ENCODE measurements at places on chromosomes 5 and 9.

DNA sequence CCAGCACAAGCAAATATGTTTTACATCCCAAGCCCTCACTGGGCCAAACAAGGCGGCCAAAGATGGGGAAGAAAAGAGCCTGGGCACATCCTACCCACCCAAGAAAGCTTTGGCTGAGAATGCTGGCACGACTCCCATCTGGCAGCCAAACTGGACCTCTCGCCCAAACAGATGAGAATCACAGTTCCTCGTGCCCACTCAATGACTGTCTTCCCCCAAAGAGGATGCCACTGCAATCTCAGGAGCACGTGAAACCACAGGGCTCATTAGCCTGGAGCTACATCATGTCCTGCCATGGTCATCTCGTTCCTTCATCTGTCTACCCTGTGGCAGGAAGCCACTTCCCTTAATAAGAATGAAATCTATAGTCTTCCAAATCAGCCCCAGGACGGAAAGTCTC lies 536.8 kb downstream of the BNC2 start:
- DNase-seq, result no peak

- DNase-seq, result no peak
These were observed 99.8 kb downstream of the ACTL7B start for GRCh38 chr9:108755979-108756378.

DNA sequence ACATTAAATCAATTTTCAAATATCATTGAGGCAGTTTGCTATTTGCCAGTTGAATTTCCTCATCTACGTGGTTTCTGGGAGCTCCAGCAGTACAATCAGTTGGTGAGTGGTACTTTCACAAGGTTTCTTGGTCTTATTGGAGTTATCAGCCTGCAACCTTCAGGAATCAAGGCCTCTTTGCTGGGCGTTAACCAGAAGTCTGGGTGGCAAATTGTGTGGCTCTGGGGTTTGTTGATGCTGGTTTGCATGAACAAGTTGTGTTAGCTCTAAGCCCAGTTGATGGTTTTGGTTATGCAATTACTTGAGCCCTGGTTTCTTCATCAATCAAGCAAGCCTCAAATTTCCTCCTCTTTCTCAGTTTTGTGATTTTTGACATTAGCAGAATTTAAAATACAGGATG lies 152.9 kb upstream of the ANKRD55 start:
- no peak for DNase-seq

GRCh38 chr5:160693831-160694465 lies 158.1 kb downstream of the ATP10B start:
- DNase-seq, result no peak

DNA sequence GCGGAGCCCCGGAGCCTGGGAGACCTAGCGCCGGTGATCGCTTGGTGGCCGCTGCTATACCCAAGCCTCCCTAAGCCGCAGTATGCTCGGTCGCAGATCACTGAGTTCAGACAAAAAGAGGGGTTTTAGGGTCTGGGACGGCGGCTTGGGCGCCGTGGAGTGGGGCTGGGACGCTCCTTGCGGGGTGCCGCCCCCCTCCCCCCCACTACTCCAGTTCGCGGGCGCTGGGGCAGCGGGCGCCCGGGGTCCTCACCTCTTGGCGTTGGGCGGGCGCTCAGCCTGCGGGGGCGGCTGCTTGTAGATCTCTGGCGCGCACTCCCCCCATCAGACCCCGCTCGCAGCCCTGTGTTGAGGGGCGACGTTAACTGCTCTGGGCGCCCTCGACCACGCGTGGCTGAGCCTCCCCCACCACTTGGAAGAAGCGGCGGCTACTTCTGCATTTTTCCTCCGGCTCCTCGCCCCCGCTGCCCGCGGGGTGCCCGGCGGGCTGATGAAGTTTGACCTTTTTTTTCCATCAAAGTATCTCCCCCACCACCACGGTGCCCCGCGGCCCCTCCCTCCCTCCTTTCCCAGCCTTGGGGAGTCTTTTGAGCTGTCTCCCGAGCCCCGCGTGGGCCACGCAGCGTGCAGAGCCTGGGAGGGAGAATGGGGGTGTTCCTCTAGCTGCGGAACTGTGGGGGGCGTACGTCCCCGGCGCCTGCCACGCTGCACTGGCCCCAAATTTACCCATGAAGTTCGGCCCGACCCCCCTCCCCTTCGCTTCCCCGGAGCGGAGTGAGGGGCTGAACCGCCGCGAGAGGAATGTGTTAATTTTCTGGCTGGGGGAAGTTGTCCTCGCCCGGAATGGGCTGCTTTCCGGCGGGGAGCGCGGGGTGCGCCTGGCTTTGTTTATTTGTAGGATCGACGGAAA lies 1.2 kb downstream of the CXXC5 start:
- DNase-seq, result no peak

GRCh38 chr5:41517909-41518308 lies 7.5 kb upstream of the PLCXD3 start:
- DNase-seq, result no peak

GRCh38 chr5:126793097-126793496 lies 16.2 kb downstream of the LMNB1 start:
- DNase-seq, result no peak

- DNase-seq, result no peak
These were observed 280.8 kb downstream of the CDH10 start for GRCh38 chr5:24363789-24364481.

GRCh38 chr5:151742870-151743294 lies 15.5 kb downstream of the ATOX1 start:
- no peak for DNase-seq

DNA sequence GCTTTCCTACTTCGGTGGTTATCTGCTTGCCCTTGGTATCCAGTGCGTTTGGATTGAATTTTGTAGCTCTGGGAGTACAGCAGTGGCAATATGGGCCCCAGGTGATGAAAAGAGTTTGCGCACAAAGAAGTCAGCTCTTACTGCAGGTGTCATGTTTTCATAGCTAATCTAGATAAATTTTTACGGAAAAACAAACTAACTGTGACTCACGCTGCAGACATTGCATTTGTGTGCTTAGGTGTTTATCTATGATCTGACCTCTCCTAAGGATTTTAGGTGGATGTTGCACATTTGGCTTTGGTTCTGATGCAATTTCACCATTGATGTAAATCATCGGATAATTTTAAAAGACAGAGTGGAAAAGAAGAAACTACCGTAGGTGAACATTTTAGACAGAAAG lies 92.1 kb downstream of the VCAN start:
- DNase-seq, result no peak

DNA sequence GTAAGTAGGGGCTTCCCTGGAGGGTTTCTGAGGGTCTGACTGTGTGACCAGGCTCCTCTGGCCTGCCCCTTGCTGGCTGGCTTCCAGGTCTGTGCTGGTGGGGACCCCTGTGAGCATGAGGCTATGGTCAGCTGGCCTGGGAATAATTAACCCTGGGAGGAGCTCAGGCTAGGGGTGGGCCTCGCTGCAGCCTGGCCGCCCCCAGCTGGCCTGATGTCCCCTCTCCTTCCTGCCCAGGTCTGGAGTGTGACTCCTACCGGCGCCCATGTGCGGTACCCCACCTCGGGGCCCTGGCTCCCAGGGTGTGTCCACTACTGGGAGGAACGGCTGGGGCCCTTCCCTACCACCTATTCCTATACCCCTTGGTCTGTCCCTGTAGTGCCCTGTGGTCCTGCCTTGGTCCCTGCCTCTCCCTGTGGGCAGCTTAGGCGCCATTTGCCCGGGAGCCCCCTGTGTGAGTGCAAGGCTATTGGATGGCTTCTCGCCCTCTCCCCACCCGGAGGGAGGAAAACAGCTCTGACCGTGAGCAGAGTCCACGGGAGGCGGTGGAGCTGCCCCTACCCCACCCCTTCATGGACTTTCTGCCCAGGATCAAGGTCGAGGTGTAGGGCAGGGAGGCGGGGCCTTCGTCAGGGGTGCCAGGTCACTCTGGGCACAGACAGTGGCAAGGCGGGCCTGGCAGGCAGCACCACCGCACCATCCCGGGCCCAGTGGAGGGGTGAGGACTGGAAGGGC lies 9.4 kb downstream of the RXRA start:
- DNase-seq, result no peak

DNA sequence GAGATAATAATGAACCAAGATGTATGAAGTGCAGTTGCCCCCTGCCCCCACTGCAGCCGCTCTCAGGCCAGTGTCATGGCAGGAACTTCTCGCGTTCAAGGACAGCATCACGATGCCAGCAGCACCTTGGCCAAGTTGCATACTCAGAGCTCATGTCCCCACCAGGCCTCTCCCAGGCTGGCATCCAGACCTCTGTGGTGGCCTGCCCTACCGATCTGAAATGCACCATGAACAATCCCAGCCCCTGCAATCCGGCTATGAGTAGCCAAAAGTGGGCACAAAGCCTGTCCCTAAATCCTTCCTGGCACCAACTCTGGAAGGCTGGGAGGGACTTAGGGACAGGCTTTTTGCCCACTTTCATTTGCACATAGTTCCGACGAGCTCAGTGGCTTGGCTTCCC lies 140.9 kb downstream of the PAX5 start:
- DNase-seq, result no peak

DNA sequence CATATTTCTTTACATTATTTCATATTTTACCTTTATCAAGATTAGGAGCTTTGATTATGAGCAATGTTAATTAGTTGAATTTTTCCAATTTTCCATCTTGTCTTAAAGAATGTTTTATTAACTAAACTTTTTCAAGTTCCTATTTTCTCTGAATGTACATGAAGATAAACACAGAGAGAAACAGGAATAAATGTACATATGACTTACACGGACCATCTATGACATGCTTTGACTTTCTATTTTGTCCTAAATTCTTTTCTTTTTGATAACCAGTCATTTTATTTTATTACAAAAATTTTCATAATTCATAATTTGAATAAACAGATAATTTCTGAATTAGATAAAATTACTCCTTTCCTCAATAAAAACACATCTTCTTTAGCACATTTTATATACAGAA lies 1038.8 kb upstream of the ARRDC3 start:
- no peak for DNase-seq

GRCh38 chr5:153511622-153512021 lies 21.2 kb downstream of the GRIA1 start:
- no peak for DNase-seq

DNA sequence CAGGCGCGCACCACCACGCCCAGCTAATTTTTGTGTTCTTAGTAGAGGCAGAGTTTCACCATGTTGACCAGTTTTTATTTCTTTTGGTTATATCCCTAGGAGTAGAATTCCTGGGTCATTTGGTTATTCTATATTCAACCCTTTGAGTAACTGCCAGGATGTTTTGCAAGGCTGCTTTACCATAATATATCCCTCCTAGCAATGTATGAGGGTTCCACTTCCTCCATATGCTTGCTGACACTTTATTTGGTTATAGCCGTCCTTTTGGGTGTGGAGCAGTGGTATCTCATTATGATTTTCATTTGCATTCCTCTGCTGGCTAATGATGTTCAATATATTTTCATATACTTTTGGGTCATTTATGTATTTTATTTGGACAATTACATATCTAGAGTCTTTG lies 81.2 kb downstream of the RAB24 start:
- DNase-seq, result no peak

- no peak for DNase-seq
These were observed 33.5 kb downstream of the EPB41L4A start for GRCh38 chr5:112385566-112385965.

- no peak for DNase-seq
These were observed 10.2 kb downstream of the MVB12B start for GRCh38 chr9:126336736-126337325.

DNA sequence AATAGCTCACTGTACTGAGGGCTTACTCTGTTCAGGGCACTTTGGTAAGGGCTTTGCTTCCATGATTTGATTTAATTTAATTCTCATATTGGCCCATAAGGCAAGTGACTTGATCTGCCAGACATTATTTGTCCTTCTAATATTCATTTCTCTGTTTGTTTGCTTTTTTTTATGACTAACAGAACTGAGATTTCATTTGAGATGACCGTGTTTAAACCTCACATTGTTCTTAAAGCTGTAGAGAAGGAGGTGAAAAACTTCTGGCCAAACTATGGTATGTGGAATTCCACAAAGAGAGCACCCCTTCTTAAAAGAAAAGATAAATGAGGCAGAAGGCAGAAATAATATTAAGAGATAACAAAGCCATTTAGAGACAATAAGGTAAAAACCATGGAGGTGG lies 775.6 kb upstream of the ACO1 start:
- DNase-seq, result no peak

DNA sequence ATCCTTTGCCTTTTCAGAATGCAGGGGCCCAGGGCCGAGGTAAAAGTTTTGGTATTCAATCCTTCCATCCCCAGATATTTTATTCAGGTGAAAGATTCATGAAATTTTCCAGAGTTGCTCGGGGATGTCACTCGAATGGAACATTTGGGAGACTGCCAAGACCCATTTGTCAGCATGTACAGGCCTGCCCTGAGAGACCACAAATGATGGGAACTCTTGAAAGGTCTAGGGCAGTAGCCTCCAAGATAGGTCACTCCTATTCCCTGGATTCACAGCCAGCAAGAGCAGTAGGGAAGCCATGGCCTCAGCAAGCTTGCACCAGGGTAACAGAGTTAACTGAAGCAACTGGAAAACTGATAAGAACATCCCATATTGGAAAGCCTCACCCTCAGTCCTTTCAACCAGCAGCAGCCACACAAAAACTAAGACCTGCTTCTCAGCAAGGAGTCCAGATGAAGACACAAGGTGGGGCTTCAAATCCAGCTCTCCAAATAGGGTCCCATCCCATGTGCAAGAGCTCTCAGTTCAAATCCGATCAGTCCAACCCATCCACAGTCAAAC lies 12.5 kb downstream of the CARD6 start:
- DNase-seq, result no peak

GRCh38 chr5:37005252-37005651 lies 128.7 kb downstream of the NIPBL start:
- no peak for DNase-seq

DNA sequence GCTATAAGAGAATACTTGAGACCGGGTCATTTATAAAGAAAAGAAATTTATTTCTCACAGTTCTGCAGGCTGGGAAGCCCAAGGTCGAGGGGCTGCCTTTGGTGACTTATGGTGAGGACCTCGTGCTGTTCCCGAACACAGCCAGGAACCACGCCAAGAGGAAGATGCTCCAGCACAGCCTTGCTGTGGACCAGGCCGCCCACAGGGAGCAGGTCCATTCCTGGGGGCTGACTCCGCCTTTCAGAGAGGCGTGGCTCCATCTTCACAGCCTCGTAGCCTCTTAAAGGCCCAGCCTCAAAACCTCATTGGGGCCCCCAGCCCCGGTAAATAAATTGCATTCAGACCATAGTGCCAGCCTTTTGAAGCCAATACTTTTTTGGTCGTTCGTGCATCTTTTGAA lies 93.5 kb upstream of the CACNA1B start:
- no peak for DNase-seq

DNA sequence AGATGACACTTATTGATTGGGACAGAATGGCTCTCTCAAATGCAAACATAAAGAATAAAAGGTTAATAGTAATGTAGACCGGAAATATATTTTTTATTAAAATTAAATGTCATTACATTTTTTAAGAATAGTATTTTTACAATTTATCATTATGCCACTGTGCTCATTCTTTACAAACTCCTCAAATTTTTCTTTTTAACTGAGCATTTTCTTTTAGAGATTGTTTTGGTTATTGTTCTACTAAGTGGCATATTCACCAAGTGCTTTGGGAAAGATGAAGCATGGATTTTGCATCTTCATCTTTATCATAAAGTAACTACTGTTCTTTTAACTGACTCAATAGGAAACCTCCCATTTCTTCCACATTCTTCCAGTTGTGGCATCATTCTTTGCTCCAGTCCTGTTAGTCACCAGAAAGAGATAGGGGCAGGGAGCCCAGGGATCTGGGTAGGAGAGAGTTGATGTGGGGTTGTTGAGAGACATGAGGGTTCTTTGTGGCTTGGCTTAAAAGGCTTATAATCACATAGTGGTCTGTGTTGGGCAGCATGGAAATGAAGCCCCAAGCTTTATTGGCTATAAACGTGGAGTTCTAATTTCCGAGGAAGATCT lies 69.8 kb downstream of the SYK start:
- DNase-seq, result no peak

- DNase-seq, result no peak
These were observed 772.1 kb upstream of the CDH9 start for GRCh38 chr5:27810458-27810857.

- DNase-seq, result no peak
These were observed 12.0 kb upstream of the AOPEP start for GRCh38 chr9:94714494-94714893.
